ENCODE measurements at places on chromosomes 12 and 14.

GRCh38 chr14:69996216-69996615, 117.0 kb downstream of the SMOC1 start:
- DNase-seq: no peak

GRCh38 chr12:52836042-52836466, 1.9 kb upstream of the KRT79 start:
- DNase-seq: no peak

GRCh38 chr14:99148131-99148530, 123.9 kb downstream of the BCL11B start:
- no peak for DNase-seq

DNA sequence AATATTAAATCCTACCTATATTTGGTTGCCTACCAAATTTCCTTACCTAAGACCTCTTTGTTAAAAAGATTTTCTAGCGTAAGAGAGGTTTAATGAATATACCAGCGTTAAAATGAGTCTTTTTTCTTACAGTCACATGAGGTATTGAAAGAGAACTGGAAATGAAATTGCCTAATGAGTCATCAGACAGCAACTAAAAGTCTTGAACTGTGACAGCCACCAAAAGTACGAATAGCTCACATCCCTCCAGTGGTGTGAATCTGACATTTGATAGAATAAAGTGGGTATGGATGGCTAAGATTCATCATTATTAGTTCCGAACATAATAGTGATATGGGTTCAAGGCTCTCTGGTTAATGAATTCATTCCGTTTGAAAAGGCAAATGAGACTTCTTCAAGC, 1297.3 kb downstream of the AACS start:
- DNase-seq: no peak

GRCh38 chr14:94472842-94473241, 3.2 kb downstream of the SERPINA9 start:
- no peak for DNase-seq

- DNase-seq: no peak
Measured at GRCh38 chr12:45695035-45695434, 34.5 kb upstream of the ARID2 start.

GRCh38 chr12:79019672-79020071, 155.1 kb downstream of the SYT1 start:
- DNase-seq: no peak

DNA sequence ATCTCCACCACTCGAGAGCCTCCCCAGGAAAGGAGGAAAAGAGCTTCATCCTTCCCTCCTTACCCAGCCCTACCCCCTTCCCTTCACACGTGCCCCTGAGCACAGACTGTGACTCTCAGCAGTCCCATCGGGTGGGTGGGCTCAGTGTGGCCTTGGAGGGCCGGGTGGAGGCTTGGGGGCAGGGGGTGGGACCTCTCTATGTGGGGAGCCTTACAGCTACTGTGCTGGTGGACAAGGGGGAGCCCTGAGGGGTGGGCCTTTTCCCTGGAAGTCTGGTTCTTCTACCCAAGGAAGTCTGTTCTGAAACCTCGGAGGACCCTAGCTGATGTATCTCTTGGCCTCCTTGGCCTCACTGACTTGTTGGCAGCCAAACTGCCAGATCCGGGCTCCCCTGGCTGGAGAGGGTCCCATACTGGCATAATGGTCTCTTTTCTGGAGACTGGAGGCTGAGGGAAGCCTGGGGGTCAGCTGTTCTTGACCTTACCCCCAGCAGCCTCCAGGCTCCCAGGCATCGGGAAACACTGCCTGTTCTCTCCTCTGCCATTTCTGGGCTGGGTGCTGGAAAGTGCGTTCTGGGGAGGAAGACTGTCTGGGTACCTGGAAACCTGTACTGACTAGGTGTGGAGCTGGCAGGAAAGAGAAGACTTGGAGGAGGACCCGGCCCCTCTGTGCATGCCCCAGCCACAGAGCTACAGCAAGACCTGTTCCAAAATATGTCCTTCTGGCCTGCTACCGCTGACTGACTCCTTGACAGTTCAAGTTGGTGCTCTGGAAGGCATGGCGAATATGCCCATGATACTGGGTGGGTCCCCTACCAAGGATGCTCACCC, 7.6 kb downstream of the VASH1 start:
- DNase-seq: no peak

- DNase-seq: no peak
Measured at GRCh38 chr14:99287269-99287942, 15.4 kb upstream of the BCL11B start.

GRCh38 chr12:19236656-19237055, 107.1 kb downstream of the PLEKHA5 start:
- DNase-seq: no peak

DNA sequence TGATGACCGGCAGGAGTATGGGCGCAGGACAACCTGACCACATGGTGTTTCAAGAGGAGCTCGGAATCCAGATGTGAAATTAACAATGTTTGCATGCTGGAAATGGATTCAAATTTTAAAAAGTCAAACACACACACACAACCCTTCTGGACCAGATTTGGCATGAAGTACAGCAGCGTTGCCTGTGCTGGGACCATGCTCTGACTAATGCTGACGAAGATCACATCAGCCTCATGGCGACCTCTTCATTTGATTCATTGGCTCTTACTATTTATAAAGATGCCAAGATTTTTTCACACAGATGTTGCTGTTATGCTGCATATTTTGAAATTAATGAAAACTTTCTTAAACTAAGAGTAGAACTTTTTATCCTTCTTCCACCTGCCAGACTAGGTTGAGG, 926.6 kb upstream of the TMEM132C start:
- no peak for DNase-seq

DNA sequence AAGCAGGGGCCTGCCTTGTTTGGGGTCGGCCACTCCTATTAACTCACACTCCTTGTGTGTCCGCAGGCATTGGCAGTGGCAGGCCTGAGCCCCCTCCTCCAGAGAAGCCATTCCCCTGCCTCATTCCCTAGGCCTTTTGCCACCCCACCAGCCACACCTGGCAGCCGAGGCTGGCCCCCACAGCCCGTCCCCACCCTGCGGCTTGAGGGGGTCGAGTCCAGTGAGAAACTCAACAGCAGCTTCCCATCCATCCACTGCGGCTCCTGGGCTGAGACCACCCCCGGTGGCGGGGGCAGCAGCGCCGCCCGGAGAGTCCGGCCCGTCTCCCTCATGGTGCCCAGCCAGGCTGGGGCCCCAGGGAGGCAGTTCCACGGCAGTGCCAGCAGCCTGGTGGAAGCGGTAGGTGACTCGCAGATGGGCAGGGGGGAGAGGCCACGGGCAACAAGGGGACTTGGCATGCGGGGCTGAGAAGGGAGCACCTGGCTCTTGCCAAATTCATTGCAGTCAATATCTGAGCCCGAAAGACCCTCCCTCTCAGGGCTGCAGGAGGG, 106.3 kb upstream of the FKBP4 start:
- no peak for DNase-seq

DNA sequence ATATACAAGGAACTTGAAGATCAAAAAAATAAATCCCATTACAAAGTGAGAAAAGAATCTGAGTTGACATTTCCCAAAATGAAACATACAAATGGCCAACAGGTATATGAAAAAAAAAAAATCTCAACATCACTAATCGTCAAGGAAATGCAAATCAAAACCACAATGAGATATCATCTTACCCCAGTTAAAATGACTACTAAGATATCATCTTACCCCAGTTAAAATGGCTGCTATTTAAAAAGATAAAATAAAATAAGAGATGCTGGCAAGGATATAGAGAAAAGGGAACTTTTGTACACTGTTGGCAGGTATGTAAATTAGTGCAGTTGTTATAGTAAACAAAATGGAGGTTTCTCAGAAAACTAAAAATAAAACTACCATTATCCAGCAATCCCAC, 44.4 kb downstream of the PLEKHG7 start:
- no peak for DNase-seq

GRCh38 chr14:104766863-104767633, 14.1 kb downstream of the SIVA1 start:
- no peak for DNase-seq

DNA sequence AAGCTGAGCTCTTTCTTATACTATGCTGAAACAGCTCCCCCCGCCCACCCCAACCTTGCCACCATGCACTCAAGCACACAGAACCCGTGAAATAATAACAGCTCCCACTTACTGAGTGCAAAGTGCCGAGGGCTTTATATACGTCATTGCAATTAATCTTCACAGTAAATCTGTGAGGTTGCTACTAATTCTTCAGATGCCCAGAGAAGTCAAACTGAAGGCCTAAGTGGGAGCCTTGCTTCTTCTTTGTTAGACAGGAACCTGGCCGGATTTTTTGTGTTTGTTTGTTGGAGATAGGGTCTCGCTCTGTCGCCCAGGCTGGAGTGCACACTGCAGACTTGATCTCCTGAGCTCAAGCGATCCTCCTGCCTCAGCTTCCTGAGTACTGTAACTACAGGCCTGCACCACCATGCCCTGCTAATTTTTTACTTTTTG, 34.0 kb downstream of the VCPKMT start:
- DNase-seq: no peak

GRCh38 chr14:45679853-45680252, 426.9 kb upstream of the MIS18BP1 start:
- DNase-seq: peak; percentile 96

DNA sequence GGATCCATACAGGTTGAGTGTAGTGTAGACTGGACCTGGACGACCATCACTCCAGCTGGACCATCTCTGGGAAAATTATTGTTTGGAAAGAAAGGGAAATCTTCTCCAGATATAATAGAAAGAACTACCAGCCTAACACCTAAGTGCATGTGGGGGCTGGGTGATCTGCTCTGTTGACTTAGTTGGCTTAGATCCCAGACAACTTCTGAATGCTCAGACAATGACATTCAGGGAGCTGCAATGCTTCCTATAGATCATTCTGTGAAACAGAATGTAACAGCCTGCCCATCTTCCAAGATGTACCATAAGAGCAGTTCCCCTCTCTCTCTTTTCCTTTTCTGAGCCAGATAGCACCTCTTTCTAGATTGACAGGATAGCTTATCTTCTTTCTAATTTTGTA, 572.8 kb upstream of the STXBP6 start:
- DNase-seq: no peak

GRCh38 chr14:36583242-36583892, 953 bp upstream of the NKX2-8 start:
- DNase-seq: no peak

DNA sequence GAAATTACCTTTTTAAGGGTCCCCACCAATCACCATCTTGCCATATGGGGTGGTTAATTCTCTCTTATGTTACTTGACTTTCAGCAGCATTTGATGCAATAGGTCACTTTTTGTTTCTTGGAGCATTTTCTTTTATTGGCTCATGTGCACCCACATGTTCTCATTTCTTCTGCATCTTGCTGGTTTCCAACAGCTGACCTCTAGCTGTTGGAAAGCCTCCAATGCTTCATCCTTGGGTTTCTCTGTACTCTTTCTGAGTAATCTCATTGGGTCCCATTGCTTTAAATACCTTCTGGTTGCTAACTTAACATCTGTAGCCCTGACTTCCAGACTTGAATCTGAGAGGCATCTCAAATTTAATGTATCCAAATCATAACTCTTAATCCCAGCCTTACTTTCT, 116.8 kb downstream of the CRADD start:
- no peak for DNase-seq

- no peak for DNase-seq
Measured at GRCh38 chr12:110444455-110444854, 5.7 kb downstream of the ARPC3 start.

- no peak for DNase-seq
Measured at GRCh38 chr14:101506926-101507835, 54.1 kb upstream of the DIO3 start.

GRCh38 chr14:45332360-45332988, 79.5 kb upstream of the MIS18BP1 start:
- no peak for DNase-seq

- DNase-seq: no peak
Measured at GRCh38 chr12:29858270-29858786, 74.6 kb upstream of the TMTC1 start.

- DNase-seq: no peak
Measured at GRCh38 chr14:81260732-81261131, 40.0 kb upstream of the GTF2A1 start.

- DNase-seq: no peak
Measured at GRCh38 chr12:112151766-112152541, 26.6 kb downstream of the TRAFD1 start.

GRCh38 chr14:52863334-52863700, 71.9 kb upstream of the GNPNAT1 start:
- no peak for DNase-seq

GRCh38 chr14:69101331-69101826, 51.5 kb downstream of the DCAF5 start:
- DNase-seq: peak; percentile 60

- DNase-seq: no peak
Measured at GRCh38 chr12:98371419-98371818, 144.0 kb upstream of the TMPO start.

- DNase-seq: peak; percentile 69
Measured at GRCh38 chr12:11834104-11834812, 184.8 kb downstream of the ETV6 start.

GRCh38 chr14:101019990-101020710, 116.6 kb upstream of the RTL1 start:
- no peak for DNase-seq

DNA sequence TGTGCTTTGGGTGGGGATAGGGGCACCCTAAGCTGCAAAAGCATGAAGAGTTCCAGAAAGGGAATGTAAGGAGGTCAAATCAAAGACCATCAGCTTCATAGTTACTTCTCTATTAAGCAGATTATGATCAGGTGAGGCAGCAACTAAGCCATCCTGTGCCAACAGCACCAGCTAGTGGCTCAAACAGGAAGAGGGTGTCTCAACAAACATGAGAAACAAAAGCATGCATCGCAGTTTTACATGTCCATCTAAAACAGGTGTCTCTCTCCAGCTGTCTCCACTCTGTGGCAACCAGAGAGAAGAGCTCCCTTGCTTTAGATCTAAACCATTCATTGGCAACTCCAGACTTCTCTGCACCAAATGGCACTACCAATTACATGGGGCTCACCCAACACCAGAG, 52.9 kb downstream of the ACTN1 start:
- no peak for DNase-seq

DNA sequence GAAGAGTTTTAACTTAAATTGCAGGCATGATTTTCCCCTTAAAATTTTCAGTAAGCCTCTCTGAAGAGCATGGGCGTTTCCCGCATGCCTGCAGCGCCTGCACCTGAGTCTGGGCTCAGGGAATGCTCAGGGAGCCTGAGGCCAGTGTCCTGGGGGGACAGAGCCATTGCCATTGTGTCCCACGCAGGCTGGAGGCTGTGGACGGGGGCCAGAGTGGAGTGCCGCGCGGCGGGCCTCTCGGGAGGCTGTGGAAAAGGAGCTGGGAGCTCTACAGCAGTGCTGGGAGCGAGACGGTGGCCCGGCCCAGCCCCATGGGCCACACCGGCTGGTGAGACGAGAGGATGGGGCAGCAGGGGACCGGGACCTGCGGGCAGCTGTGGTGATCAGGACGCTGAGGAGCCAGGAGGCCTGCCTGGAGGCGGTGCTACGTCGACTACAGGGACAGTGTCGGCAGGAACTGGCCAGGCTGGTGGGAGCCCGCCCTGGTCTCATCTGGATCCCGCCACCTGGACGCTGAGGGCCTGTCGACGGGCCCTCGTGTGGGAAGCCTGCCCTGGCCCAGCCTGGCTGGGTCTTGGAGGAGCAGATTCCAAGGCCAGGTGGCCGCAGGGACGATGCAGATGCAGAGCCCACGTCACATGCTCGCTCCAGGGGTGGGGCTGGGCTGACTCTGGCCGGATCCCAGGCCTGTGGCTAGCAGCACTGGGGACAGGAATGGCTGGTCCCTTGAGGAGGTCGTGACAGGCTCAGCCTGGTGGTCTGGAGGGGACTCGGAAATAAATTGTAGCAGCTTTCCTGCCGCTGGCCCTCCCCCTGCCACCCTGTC, 7.6 kb downstream of the TEDC1 start:
- DNase-seq: no peak
